AG09309 (cell line): ENCODE measurements at places on chromosomes 11 and 22.
A peak's percentile ranks its signal among the peaks of the same experiment; 100 is the strongest.

GRCh38 chr11:110856996-110857812 is 145.0 kb upstream of the ARHGAP20 start:
- no peak for DNase-seq

GRCh38 chr22:33894515-33894914 is 25.8 kb downstream of the LARGE1 start:
- no peak for DNase-seq

GRCh38 chr11:71245601-71246391 is 6.6 kb downstream of the SHANK2 start:
- DNase-seq = no peak

DNA sequence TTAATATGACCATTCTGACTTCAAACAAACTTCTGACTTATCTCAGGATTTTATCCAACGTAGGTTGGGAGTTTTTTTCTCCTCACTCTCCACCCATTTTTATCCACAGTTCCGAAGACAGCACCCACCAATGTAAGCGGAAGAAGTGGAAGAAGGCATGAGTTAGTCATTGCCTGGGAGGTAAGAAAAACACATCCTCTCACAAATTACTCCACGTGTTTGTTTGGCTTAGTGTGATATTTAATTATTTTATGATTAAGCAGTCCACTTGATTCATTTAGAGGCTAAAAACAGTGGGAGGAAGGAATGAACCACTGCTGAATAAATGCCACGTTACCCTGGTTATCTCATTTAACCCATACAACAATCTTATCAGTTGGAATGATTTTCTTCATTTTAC is 389.6 kb upstream of the ARHGAP42 start:
- no peak for DNase-seq

DNA sequence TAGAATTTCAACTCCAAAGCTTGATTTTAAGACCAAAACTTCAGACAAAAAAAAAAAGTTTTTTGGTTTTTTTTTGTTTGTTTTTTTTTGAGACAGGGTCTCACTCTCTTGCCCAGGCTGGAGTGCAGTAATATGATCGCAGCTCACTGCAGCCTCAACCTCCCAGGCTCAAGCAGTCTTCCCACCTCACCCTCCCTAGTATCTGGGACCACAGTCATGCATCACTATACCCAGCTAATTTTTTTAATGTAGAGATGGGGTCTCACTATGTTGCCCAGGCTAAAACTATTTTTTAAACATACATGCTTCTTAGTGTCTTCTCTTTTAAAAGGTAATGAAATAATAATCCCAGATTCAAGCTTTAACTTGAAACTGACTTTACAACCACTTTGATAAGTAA is 35.4 kb upstream of the GRK2 start:
- DNase-seq = no peak

GRCh38 chr11:1760351-1761109 is 3.2 kb downstream of the CTSD start:
- DNase-seq = no peak

- DNase-seq = peak; percentile 64
These were observed 48.3 kb downstream of the RPUSD4 start for GRCh38 chr11:126163074-126163700.

DNA sequence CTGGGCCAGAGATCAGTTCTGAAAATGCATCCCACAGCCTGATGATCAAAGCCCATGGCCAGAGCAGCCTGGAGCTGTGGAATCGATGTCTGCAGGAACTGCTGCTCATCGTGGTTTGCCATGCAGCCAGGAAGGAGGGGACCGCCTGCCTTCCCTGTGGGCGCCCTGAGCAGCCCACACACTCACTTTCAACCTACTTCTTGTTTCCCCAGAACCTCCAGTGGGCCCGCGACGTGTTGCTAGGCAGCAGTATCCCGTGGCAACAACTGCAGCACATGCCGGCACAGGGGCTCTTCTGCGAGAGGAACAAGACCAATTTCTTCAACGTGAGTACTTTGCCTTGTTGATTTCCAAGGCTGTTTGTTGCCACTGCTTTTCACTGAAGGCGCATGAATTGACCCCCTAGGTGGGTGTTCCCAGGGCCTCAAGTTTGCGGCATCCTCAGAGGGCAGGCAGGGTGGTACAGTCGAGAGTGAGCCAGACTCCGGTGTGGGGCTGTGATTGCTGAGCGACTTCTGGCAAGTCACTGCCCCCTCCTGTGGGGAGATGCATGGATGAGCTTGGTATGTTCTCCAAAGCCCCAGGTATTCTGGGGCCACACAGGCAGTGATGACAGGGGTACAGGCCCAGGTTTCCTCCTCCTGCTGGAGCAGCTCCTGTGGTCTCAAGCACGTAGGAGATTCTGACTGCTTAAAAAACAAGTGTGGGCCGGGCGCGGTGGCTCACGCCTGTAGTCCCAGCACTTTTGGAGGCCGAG is 47.0 kb upstream of the SUSD2 start:
- DNase-seq = no peak

- DNase-seq = peak; percentile 1
These were observed 77.9 kb downstream of the BTBD10 start for GRCh38 chr11:13384908-13385640.

GRCh38 chr11:1519028-1520010 is 32.7 kb upstream of the MOB2 start:
- DNase-seq = no peak

- no peak for DNase-seq
These were observed 5.4 kb downstream of the RELT start for GRCh38 chr11:73381589-73381988.

DNA sequence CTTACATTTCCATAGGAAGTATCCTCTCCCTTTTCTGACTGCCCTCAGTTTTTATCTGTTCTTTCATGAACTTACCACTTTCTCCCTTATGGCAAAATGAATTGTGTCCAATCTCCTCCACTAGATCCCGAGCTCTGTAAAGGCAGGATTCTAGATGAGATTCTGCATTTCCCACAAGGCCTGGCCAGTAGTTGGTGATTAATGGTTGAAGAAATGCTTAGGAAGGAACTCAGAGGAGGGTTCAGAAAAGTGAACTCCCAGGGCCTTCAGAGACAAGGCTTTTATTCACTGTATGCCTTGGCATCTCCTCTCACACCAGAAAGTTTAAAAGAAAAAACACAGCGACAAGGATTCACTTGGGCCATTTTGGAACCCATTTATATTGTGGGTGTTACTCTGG is 66.2 kb downstream of the CCDC81 start:
- no peak for DNase-seq

DNA sequence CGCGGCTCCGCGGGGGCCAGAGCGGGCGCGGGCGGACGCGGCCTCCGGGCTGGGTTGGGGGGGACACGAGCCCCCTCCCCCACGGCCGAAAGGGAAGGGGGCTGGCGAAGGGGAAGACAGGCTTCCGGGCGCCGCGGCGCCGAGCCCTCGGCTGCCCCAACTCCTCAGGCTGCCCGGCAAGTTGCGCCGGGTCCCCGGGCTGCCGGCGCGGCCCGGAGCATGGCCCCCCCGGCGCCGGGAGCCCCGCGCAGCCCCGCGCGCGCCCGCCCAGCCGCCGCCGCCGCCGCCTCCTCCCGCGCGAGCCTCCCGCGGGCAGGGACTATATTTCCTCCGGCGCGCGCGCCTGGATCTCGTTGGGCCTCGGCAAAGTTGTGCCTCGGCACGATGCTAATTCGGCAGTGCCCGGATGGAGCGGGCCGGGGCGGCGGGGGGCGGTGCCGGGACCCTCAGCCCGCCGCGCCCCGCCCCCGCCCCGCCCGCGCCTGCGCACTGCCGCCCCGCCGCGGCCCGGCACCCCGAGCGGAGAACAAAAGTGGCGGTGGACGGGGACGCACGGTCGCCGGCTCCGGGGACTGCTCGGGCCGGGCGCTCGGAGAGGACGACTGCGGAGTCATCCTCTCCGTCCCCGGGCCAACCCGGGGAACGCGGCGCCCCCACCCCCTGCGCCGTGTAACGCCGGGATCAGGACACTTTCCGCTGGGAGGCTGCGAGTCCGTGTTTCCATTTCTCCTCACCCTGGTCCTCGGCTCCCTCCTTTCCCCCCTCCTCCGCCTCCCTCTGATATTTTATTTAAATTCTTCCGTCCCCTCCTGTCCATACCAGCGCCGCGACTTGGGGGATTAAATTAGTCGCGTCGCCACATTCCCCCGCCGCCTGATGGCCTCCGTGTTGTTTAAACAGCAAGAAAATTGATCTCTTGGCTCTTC is at the start of gene PHF21B:
PHF21B (minus strand) TSS at position 400 of the 926 bp plus-strand sequence. CDS start 456 bp downstream, outside the sequence.
- no peak for DNase-seq

DNA sequence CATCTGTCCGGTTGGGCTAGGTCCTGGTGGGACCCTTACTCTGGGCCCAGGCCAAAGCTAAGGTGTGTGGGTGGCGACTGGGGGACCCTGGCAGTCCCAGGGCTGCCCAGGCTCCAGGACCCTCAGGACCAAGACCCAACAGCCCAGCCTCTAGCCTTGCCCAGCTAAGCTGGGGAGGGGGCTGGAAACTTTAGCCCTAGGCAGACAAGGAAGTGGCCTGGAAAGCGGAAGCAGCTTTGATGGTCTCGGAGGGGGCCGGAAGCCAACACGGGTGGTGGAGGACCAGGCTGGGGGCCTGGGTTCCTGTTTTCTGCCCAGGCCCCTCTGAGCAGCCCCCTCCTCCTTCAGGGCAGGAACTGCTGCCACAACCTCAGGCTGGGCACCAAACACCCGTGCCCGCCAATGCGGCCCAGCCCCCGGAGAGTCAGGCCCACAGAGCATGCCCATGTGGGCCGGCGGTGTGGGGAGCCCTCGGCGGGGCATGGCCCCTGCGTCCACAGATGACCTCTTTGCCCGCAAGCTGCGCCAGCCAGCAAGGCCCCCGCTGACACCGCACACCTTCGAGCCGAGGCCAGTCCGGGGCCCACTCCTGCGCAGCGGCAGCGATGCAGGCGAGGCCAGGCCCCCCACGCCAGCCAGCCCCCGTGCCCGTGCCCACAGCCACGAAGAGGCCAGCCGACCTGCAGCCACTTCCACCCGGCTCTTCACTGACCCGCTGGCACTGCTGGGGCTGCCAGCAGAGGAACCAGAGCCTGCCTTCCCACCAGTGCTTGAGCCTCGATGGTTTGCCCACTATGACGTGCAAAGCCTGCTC is 2.8 kb downstream of the SIPA1 start:
- no peak for DNase-seq

DNA sequence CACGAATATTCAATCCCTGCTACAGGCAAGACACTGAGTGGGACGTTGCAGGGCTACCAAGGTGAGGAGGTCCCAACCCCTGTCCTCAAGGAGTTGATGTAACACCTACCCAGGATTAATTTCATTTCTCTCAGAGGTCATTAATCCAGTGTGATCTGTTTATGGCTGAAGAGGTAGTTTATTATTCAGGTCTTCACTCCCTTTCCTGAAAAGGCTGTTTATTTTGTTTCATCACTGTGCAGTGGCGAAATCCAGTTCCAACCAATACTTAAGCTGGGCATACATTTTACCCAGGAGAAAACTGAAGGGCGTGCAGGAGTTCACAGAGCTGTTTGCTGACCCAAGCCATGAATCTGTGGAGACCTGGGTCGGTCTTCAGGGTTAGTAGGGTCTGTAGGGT is 2.7 kb upstream of the PTPRJ start:
- no peak for DNase-seq

DNA sequence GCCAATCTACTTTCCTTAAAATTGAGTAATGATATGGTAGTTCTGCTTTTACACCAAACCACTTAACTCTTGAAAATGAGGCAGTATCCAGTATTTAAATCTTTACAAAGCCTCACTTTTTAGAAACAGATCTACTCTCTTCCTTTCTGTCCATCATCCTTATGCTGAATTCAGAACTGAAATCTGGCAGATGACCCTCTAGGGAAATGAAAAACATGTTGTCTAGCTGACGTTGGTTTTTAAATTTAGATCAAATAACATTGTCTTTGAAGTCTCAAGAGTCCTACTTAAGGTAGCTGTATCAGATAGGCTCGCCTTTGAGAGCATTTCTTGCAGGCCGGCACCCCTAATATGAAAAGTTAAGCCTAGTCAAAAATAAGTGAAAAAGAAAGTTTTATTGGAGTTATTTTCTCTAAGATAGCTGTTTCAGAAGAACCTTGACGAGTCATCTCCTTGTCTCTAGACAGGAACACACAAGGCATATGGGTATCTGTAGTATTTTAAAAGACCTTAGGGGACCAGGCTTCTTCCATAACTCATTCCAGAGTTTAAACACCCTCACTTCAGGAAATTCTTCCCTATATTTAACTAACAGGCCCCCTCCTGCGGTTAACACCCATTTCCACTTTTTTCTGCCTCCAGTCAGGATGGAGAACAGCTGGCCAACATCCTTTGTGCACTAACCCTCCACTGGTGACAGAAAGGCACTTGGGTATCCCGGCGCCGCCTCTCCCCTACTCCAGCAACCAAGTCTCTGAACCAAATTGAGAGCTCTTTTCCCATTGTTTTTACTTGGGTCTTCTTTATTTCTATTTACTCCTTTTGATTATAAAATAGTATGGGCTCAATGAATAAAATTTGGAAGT is 81.2 kb downstream of the WNT11 start:
- no peak for DNase-seq

- no peak for DNase-seq
These were observed 966 bp downstream of the SMTN start for GRCh38 chr22:31081963-31082605.

DNA sequence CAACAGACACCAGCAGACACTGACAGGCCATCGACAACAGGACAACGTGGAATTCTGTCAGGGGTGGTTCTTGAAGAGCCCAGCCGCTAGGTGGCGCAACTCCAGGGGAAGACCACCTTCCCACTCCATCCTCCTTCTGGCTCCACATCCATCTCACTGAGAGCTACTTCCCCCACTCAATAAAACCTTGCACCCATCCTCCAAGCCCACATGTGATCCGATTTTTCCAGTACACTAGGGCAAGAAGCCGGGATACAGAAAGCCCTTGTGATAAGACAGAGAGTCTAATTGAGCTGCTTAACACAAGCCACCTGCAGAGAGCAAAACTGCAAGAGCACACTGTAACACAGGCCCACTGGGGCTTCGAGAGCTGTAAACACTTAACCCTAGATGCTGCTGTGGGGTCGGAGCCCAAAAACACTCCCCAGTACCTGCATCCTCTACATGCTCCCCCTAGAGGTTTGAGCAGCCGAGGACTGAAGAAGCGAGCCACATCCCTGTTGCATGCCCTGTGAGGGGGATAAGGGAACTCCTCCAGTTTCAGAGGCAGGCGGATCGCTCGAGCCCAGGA is 11.5 kb upstream of the RAB39A start:
- DNase-seq = no peak

- no peak for DNase-seq
These were observed 1.6 kb upstream of the ELFN2 start for GRCh38 chr22:37428649-37429586.

DNA sequence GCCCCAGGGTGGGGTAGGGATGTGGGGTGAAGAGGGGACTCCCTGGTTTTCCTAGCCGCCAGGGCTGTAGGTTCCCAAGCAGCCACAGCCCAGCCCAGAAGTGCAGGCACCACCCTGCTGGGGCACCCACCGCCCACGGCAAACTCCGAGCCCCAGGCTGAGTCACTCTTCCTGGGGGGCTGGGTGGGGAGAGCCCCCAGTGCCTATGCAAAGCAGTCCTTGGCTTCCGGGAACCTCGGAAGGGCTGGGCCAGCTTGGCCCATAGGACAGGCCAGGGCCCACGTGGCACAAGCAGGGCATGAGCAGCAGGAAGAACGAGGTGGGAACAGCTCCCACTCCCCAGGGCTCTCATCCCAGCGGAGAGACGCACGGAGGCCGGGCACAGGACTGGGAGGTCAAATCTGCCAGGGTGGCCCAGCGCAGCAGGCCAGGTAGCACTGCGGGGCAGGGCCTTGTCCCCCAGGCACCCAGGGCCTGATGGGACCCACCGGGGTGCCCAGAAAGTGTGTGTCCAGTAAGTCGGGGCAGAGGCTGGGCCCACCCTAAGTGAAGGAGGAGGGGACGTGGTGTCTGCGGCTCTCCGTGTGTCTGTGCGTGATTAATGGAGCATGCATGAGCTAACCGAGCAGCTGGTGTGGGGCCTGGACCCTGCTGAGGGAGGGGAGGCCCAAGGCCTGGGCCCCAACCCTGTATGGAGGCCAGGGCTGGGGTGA is 4.6 kb upstream of the IL17REL start:
- DNase-seq = no peak

GRCh38 chr11:134734141-134734845 is 322.3 kb upstream of the B3GAT1 start:
- no peak for DNase-seq
